ENCODE measurements at places on chromosomes 2 and 18.

DNA sequence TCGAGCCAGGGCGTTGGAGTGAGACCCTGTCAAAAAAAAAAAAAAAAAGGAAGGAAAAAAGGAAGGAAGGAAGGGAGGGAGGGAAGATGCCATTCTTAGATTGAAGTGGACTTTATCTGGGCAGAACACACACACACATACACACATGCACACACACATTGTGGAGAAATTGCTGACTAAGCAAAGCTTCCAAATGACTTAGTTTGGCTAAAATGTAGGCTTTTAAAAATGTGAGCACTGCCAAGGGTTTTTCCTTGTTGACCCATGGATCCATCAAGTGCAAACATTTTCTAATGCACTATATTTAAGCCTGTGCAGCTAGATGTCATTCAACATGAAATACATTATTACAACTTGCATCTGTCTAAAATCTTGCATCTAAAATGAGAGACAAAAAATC lies 564 bp upstream of the TTR start:
- DNase-seq, result no peak

- no peak for DNase-seq
These were observed 2.5 kb upstream of the DUSP2 start for GRCh38 chr2:96147593-96148201.

DNA sequence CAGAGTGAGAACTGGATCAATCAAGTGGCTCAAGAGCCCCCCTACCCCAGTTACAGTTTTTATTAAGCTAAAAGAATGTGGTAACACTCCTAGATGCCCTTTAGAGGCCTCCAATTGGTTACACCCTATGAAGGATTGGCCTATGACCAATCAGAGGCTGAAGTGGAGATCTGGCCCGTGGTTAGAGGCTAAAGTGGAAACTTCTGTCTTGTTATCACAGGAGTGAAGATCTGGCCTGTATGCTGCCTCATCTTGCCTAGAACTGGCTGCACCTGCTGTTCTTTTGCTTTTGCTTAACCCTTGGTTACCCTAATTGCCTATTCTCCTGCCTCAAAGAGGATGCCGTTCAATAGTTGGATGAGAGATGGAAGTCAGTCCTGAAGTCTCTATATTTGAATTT lies 100.1 kb upstream of the MAP2 start:
- no peak for DNase-seq

DNA sequence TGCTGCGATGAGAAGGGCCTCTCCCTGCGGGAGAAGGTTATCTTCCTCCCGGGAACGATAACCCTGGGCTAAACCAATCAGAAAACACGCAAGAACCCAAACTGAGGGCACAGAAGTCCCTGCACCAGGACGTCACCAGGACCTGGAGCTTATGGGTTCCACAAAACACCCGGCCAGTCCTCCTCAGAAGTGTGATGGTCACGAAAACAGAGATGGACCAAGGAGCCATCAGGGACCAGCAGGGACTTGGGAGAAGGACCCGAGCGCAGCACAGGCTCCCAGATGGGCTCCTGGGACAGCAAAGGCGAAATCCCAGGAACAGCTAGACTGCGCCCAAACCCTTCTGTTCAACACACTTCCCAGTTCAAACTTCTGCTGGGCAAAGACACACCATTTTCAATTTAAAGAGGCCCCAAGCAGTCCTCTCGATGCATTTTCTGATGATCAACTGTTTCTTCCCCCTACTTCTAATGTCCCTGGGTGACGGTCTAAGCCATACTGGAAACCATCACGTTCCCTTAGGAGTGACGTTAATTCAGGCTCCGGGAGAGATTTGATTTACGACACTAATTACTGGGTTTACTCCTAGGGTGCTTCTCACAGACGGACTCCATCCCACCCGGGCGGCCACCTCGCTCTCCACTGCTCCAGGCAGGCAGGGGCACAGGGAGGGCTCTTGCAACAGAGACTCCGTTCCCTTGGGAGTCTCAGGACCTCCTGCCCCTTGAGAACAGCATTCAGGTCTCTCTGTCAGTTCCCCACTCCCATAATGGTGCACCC lies 29.2 kb downstream of the ZNF516 start:
- no peak for DNase-seq

GRCh38 chr2:54459037-54459441 lies 2.9 kb downstream of the SPTBN1 start:
- DNase-seq, result no peak

GRCh38 chr2:144358979-144359541 lies 160.9 kb downstream of the ZEB2 start:
- no peak for DNase-seq

- no peak for DNase-seq
These were observed 68.3 kb downstream of the PIEZO2 start for GRCh38 chr18:11081009-11081532.

GRCh38 chr2:17068021-17068420 lies 402.4 kb upstream of the CYRIA start:
- DNase-seq, result no peak

DNA sequence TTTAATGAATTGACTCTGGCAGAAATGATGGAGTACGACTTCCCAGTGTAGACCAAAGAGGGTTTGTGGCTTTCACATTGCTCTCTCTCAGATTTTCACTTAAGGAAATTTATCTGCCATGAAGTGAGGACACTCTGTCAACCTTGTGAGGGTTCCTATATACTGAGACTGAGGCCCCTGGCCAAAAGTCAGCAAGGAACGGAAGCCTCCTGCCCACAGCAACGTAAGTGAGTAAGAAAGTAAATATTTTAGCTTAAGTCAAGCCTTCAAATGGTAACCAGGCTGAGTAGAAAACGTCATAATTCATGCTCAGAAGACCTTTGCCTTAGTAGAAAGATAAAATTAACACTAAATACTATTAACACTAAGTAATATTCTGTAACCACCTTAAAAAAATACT lies 1080.5 kb upstream of the ACVR2A start:
- DNase-seq, result no peak

DNA sequence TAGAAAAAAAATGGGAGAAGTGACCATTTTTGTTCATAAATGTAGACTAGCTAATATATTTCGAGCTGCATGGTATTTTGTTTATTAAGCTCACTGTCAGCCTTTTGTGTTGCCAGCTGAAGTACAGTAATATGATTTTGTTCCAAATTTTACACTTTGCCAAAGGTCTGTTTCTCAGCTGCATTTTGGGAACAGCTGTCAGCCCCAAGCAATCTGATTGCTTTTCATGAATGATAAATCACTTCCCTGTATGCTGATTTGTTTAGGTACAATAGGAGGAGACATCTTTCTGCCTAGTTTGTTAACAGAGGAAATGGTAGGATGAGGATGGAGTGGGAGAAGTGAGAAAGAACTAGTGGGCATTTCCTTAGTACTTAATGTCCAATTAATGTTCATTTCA lies 79.3 kb downstream of the NABP1 start:
- no peak for DNase-seq

DNA sequence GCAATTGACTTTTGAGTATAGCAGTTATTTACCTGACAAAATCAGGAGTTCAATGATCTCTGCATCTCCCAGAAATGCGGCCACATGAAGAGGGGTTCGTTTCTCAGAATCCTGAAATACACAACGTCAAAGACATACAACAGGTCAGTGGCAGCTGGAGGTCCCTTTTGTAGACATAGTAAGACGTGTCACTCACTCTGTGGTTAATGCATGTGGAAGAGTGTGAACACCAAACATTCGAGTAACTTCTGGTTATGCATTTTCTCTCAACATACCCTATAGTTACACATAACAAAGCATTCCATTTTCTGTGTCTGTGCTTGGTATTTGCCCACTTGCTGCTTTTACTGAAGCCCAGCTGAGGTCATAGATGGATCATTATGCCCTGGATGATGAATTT lies 163.6 kb downstream of the ANKRD44 start:
- no peak for DNase-seq

Measured in cerebellar nuclear complex (tissue), 1 donor.